Femur (tissue), 1 donor: ENCODE measurements at places on chromosomes 3 and 15.

DNA sequence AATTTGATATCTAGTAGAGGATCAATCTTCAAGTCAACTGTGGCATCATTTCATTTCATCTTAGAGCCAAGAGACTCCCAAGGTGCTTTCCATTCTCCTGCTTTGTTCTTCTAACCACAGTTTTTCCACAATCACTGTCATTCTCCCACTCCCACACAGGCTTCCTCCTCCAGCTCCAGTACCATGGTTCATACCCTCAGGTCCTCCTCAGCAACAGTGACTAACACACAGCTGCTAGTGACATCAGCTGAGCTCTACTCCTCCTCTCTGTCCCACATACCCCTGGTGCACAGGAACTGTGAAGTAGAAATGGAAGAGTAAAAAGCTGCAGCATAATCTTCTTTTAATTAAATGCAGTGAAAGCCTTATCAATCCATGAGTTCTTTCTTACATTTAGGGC is 200.2 kb upstream of the DPH6 start:
- no peak for DNase-seq

- DNase-seq, result peak; percentile 26
These were observed 332.9 kb downstream of the TIGIT start for GRCh38 chr3:114626751-114627150.

DNA sequence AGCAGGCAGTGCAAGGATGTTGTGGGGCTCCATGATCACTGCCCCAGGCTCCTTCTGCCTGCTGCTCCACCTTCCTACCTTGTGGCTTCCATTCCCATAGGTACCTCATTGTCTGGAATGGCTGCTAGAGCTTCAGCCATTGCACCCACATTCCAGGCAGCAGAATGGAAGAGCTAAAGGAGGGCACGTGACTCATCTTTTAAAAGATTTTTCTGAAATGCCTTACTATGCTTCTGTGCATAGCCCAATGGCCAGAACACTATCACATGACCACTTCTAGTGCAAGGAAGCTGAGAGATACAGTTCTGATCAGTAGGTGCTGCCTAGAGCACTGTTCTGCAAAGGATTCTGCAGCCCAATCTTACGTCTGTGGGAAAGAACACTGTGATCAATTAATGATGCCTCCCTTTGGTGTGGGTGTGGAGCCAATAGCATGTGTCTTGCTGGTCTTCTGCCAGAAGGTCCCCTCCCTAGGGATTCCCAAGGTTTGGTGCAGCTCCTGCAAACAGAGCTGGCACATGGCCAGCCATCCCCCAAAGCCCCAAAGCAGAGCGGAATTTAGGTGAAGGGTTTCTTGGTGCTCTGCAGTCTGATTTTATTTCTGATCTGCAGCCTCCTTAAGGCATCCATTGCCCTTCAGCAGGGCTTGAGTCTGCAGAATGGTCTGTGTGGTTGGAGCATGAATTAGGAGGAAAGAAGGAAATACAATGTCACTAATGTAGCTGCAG is 34.4 kb downstream of the SPSB4 start:
- DNase-seq, result no peak

GRCh38 chr3:194766845-194767244 is 81.2 kb downstream of the FAM43A start:
- no peak for DNase-seq

DNA sequence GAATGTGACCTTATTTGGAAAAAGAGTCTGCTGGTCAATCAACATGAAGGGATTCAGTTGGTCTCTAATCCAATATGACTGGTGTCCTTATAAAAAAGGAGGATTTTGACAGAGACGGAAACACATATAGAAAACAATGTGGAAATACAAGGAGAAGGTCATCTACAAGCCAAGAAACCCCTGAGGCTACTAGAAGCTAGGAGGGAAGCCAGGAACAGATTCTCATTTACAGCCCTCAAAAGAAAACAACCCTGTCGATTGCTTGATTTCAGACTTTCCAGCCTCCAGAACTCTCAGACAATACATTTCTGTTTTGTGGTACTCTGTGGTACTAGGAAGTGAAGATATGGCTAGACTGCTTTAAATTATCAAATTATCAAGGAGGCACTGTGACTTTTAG is 162.9 kb upstream of the IGF1R start:
- no peak for DNase-seq
